Omental fat pad (tissue), 4 donors: ENCODE measurements at places on chromosomes 5 and 9. TPM values are rescaled to one million over a fixed set of nuclear protein-coding genes. Genes with fewer than 3 reads are reported as not detected.

The TTC1 gene
- total RNA-seq: 27.3 TPM

GRCh38 chr5:72788866-72789505, 27.5 kb upstream of the TNPO1 start:
- DNase-seq: no peak

DNA sequence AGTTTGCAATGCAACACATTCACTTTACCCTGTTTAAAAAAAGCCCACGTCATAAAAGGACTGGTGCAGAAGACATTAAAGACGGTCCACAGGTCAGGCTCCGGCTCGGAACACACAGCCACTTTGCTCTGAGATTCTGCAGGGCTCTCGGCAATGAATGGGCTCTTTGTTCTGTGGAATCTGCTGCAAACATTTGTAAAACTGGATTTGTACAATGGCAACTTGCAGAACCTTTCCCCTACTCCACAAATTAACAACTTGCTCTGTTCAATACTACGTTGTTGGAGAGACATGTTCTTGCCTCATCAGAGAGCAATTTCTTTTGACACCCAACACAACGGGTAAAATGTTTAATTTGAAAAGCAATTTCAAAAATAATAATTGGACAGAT, 13.0 kb upstream of the NR5A1 start:
- DNase-seq: no peak

The WNT8A gene
- total RNA-seq: not detected

The MARCOL gene
- total RNA-seq: not detected
